NCI-H1417 (cell line): ENCODE measurements at places on chromosomes 6 and 20.

- no peak for DNase-seq
Measured at GRCh38 chr20:53387983-53388675, 205.5 kb downstream of the ZNF217 start.

- DNase-seq: peak; percentile 73
Measured at GRCh38 chr6:51927450-51927849, 160.0 kb downstream of the PKHD1 start.

- DNase-seq: peak; percentile 72
Measured at GRCh38 chr20:35146299-35146919, 727 bp downstream of the EDEM2 start.

GRCh38 chr6:110619275-110619908, 143.0 kb upstream of the SLC22A16 start:
- no peak for DNase-seq

- DNase-seq: no peak
Measured at GRCh38 chr20:63264519-63264918, 8.1 kb upstream of the ARFGAP1 start.

DNA sequence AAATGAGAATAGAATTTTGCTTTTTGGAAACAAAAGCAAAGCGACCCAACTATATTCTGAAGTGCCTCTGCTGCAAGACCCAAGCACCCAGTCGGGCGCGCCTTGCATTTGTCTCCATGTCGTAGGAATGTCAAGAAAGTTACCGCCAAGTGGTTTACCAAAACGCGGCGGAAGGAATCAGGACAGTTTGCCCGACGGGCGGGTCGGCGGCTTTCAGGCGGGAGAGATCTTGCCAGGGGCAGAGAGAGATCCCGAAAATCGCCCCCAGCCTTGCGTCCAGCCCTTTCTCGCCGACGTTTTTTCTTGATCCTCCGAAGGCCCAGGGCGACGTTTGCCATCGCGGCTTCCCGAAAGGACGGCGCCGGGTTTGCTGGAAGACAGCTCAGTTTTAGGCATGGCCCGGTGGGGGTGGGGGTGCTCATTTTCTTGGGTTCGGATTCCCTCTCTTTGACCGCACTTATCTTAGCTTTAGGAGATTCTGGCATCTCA, 4.0 kb upstream of the LIN28B start:
- DNase-seq: no peak

DNA sequence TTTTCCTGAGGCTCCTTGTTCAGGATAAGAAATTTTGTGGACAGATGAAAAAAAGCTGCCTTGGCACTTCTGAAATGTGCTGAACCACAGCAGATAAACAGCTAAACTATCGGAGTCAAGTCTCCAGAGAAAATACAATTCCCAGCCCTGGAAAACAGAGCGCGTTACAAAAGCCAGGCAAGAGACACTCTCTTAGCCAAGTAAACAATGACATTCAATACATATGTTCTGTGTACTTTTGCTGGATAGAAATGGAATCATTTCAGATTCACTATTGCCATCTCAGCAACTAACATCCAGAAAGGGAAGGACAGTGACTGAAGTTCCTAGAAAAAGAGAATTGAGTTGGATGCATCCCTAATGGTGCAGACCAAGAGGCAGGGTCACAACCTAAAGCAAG, 196.8 kb upstream of the NRSN1 start:
- DNase-seq: no peak

DNA sequence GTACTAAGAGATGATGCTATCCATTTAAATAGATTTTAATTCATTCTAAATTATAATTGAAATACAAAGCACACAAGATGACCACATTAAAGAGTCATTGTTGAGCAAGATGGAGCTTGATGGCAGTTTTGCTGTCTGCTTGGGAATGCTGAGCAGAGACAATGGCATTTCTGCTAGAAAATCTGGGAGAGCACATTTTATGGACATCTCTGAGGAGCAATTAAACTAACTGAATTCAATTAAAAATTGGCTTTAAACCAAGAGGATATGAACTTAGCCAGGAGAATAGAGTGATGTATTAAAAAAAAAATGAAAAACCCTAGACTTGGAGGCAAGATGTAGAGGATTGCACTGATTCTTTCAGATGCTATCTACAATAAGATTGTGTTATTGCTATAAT, 19.1 kb upstream of the ADGRB3 start:
- DNase-seq: no peak

DNA sequence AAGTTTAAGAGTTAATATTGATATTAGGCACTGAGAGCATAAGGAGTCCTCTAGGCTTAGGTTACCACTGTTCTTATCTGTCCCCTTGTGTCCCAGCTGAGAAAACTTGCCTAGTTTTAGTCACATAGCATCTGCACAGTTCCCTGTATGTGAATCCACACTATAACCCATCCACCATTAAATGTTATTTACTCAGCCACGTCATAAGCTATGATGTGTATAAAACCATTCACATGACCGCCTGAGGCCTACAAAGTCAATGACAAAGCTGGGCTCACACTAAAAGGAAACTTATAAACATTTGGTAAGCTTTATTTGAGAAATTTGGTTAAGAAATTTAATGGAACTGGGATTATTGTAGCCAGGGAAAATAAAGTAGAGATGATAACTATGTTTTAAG, 59.2 kb upstream of the TFAP2D start:
- no peak for DNase-seq

DNA sequence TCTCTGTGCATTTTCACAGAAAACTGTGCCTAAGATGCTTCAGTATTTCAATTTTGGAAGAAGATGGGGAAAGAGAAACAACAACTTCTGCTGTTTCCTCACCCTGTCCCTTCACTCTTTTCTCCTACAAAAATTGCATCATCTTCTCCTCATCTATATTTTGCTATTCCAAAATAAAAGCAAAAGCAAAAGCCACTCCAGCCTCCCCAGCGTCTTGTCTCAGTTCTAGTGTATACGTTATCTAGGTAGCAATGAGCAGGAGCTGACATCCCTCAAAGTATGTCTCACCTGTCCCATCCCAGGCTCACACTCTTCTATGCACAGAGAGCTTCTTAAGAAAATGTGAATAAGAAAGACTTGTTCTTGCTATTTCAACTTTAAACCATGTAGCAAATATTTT, 163.8 kb upstream of the TAB2 start:
- DNase-seq: no peak

DNA sequence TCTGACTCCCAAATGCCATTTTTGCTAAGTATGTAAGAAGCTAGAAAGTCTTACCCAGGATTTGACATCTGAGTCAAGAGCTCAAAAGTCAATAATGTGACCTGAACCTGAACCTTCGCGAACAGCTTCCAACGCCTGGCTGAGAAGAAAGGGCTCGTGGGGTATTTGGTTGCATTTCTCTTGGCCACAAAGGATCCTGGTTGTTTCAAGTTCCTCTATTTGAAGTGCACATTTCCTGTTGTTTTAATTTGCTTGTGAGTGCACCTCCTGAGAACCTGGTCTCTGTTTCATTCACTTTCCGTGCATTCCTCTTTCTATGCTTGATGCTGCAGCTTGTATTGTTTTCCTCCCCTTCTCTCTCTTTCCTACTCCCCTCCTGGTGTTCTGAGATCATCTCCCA, 212.5 kb downstream of the FOXA2 start:
- no peak for DNase-seq

- DNase-seq: no peak
Measured at GRCh38 chr6:9121549-9121948, 686.2 kb upstream of the SLC35B3 start.

DNA sequence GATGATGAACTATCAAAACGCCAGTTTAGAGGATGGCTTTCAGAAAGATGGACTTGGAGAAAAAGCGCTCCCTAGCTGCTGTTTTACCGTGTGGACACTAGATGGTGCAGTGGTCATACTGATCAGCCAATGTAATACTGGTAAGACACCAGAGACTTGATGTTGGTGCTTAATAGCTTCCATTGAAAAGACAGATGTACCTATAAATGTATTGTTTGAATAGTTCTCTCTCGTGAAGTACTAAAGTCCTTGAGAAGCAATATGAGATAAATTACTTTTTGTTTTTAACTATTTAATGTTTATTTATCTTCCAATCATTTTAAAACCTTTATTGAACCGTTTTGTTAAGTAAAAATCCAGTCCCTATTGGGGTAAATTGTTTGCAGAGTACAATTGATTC, 63.9 kb upstream of the FUCA2 start:
- peak; percentile 93 for DNase-seq
